Effector memory CD8-positive, alpha-beta T cell (primary cell): ENCODE measurements at places on chromosomes 6 and 20.

- DNase-seq: no peak
Measured at GRCh38 chr6:123316733-123317323, 319.9 kb downstream of the TRDN start.

DNA sequence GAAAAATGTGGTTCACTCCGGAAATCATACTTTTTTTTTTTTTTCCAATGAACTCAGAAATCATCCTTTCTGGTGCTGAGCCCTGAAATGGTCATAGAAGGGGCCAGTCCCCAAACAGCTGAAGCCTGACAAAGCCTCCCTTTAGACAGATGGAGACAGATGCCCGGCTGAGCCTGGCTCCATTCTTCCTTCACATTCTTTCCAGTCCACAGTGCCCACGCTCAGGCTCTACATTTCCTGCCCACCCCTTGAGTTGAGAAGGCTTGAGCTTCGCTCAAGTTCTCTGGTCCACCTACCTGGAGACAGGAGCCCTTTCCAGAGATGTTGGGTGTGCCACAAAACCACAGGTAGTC, 41.2 kb downstream of the KCNK5 start:
- no peak for DNase-seq

- no peak for DNase-seq
Measured at GRCh38 chr6:16832721-16833120, 71.5 kb upstream of the ATXN1 start.

DNA sequence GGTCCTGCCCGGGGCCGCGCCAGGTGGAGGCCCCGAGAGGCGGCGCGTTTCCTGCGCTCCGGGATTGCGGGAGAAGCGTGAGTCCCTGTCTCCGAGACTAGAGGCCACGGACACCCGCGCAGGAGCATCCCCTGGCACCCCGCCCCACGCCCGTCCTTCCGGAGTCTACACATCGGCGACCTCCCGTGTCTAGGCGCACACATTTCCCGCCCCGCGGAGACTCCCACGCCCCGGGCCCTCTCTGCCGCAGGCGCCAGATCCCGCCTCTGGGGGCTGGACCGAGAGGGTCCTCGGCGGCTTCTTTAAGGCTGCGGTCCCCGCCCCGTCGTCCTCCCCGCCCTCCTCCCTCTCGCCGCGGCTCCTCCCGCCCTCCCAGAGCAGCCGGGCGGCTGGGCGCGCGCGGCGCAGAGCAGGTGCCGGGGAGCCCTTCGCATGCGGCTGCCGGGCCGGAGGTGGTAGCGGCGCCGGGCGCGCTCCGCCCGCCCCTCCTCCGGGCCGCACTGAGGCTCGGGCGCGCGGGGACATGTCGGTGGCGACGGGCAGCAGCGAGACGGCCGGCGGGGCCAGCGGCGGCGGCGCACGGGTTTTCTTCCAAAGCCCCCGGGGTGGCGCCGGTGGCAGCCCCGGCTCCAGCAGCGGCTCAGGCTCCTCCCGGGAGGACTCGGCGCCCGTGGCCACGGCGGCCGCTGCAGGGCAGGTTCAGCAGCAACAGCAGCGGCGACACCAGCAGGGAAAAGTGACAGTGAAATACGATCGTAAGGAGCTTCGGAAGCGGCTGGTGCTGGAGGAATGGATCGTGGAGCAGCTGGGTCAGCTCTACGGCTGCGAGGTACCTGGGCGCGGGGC, at the start of gene PPP1R14C:
PPP1R14C (plus strand) TSS at position 375 of the 846 bp plus-strand sequence; CDS start at position 524, 149 bp downstream.
- peak; percentile 14 for DNase-seq

DNA sequence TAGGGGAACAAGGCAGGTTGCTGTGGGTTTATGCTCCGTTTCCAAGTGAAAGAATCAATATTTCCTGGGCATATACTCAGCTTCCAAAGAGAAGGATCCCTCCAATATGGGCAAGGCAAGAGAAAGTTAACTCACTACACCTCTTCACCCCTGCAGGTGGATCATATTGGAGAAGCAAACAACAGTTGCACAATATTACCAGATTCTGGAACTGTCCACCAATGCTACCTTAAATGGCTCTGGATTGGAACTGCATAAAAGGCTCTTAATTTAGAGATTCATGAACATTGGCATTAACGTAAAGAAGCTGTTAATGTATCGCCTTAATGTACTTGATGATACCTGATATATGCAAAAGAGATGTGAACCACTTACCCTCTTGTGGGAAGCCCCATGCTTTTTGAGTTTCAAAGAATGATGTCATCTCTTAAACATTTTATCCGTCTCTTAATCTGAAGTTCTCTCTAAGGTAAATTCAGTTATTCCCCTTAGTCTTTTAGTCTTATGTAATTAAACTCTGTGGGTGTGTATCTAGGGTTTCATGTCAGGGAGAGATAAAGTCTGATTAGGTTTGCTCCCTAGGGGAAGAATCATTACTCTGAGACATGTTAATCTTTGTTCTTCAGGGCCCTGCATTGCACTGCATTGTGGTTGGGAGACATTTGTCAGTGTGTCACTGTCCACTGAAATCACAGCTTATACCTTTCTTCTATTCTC, 99.5 kb downstream of the PHACTR1 start:
- no peak for DNase-seq
